ENCODE measurements at places on chromosomes 11 and 22.
A peak's percentile ranks its signal among the peaks of the same experiment; 100 is the strongest.

- no peak for DNase-seq
Observed at GRCh38 chr11:65292890-65293289, 21.8 kb upstream of the CDC42EP2 start.

DNA sequence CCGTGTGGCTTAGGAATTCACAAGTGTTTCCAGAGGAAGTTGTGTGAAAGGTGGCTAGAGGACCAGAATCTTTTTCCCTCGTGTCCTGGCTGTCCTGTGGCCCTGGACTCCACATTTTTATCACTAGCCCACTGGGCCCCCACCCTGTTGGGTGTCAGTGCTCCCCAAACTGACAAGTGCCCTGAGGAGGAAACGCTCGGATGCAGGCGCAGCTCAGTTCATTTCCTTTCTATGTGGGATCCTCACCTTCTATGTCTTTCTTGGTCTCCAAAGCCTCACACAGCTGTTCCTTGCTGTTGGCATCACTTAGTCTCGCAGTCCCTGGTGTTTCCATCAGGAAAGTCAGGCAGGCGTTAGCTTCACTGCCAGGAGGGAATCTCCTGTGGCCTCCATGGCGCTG is 68.0 kb upstream of the KCNQ1OT1 start:
- no peak for DNase-seq

- DNase-seq = no peak
Observed at GRCh38 chr11:71139516-71140205, 112.7 kb downstream of the SHANK2 start.

DNA sequence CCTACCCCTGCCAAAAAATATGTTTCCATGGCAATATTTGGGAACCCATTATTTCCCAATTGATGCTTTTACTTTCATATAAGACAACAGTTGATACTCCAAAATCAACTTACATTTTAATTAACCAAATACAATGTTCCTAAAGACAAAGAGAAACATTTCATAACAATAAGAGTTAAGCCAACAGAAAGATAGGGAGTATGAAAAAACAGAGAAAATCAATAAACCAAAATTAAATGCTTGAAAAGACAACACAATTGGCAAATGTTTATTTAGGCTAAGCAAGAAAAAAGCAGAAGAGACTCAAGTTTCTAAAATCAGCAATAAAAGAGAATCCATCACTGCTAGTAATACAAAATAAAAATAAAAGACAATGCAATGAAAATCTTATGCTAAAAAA is 123.1 kb upstream of the VPREB1 start:
- DNase-seq = no peak

- DNase-seq = peak; percentile 44
Observed at GRCh38 chr11:62132689-62133293, 9.0 kb downstream of the INCENP start.

DNA sequence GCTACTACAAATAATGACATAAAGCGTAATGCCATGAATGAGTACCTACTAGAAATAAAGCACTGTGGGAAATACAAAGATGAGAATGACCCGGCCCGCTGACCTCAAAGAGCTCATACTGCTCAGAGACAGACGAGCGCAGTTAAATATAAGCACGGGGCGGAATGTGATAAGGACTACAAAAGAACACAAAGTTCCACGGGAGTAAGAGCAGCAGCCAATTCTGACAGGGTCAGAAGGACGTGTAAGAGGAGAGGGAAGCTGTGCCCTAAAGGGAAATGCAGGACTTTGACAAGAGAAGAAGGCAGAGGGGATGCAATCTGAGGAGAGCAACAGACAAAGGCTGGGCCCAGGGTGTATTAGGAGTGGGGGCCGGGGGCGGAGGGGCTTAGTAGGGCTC is 314.6 kb downstream of the LARGE1 start:
- no peak for DNase-seq

- no peak for DNase-seq
Observed at GRCh38 chr11:93192163-93192562, 5.6 kb downstream of the SLC36A4 start.

DNA sequence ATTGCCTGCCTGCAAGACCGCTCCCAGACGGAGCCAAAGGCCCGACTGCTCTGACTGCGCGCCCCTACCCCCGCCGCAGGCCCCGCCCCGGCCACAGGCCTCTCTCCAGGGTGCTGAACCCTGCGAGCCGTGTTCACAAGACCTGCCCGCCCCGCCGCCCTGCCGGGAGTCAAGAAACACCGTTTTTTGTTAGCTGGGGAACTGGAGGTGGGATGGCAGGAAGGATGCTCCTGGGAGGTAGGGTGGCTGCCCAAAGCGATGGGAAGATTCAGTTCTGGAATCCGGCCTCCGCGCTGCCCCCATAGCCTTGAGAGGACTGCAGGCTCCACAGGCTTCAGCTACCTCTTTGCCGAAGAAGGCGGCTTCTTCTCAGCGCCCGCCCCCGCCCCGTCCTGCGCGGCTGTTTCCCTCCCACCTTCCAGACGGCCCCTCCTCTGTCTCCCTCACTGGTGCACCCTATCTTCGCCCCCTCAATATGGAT is 2.7 kb upstream of the PDE2A start:
- peak; percentile 41 for DNase-seq

DNA sequence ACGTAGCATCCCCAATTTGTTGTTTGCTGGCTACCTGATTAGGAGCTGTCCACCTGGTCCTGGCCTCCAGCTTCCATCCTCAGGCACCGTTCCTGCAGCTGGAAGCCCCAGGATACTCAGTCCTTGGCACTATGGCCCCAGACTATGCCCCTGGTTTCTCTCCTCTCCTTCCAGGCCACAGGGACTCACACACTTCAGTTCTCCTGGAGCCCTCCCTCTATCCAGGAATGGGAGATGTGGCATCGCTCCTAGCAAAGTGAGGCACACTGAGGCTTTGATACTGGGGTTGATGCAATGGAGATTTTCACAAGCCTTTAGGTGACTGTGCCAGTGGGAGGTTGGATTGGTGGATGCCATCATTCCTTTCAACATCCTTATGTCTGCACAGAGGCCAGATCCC is 142.8 kb upstream of the B3GAT1 start:
- no peak for DNase-seq

DNA sequence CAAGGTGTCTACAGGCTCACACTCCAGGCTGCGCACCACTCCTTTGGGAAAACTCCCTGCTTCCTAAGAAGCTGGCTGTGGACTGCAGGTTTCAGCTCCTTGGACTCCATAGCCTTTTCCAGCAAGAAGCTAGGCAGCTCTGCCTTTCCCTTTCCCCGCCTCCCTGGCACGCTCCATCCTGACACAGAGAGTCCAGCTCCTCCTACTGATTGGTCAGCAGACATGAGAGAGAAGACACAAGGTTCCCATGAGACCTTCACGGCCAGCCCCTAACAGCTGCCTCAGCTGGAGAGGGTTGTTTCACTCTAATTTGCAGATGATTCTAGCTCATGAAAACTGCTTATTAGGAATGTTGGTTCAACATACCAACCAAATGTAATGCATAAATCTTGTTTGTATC is 27.6 kb downstream of the TENM4 start:
- DNase-seq = no peak

DNA sequence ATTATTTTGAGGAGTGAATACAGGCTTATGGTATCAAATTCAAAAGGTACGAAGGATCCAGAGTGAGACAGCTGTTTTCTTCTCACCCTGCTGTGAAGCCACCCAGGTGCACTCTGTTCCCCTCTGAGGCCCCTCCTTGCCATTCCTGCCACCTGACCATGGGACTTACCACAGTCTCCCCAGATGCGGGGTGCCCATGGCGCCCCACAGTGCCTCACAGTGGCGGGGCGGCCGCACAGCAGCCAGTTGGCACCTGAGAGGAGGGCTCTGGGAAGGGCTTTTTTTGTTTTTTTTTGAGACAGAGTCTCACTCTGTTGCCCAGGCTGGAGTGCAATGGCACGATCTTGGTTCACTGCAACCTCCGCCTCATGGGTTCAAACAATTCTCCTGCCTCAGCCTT is 151.7 kb downstream of the CEP164 start:
- no peak for DNase-seq

DNA sequence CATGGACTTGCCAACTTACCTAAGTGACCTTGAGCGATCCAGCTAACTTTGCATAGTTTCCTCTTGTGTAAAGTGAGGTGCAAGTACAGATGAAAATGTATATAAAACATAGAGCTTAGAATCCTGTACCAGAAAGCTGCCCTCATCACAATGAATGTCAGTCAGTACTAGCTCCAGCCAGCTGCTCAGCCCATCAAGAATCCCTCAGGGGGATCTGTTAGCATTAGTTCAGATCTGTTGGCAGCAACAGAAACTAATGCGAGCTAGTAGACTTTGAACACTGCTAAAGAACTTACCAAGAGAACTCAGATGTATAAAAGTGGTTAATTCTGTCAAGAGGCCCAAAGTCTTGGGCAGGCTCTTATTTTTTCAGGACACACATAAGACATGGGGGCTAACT is 6.3 kb upstream of the C11orf91 start:
- DNase-seq = no peak

- no peak for DNase-seq
Observed at GRCh38 chr11:103279821-103280220, 170.6 kb downstream of the DYNC2H1 start.

DNA sequence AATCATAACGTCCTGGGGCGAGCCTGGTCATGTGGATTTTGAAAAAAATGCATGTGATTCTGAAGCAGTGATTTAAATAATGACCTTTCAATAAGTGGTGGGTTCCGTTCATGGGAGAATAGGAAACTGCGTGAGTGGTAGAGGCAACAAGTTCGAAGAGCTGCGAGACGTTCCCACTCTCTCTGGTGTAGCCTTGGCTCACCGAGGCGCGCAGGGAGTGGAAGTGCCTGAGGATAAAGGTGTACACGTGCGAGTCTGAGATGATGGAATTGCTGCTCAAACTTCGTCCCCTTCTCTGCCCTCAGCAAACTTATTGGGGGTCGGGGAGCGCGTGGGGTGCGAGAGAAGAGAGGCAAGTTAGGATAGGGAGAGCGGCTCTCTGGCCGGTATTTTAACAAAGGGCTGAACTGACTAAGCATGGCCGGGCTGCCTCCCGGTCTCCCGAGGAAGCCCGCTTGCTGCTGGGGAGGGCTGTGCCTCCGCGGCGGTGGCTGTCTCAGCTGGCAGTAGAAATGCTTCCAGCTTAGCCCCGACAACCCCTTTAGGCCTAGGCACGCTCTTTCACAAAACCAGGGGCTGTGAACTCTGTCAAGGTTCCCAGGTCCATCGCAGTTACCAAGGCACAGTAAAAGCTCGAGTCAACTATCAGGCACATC is 875 bp upstream of the STT3A start:
- peak; percentile 22 for DNase-seq

- no peak for DNase-seq
Observed at GRCh38 chr11:108501396-108501795, 3.2 kb upstream of the POGLUT3 start.

DNA sequence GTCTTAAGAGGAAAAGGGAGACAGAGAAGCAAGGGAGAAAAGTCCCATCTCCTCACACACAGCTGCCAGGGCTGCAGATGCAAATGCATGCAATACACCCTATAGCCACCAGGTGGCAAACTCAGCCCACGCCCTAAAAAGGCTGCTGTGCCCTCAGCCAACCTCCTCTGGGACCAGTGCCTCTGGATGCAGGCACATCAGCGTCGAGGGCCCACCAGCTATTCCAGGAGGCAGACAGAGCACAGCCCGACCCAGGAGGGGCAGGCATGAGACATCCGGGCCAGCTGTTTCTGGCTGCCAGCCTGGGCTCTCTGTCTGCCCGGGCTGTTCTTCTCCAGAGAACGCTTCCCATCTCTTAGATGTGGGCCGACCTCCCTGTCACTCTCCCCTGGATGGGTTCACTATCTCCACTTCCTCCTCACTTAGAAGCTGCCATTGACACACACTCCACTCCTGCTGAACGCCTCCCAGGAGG is 39.7 kb downstream of the TPBGL start:
- DNase-seq = peak; percentile 76

- no peak for DNase-seq
Observed at GRCh38 chr11:113839842-113840241, 35.5 kb downstream of the USP28 start.

GRCh38 chr11:80194016-80194415 is 753.2 kb upstream of the TENM4 start:
- DNase-seq = no peak
